ENCODE measurements at places on chromosomes 5 and 9.
A peak's percentile ranks its signal among the peaks of the same experiment; 100 is the strongest.

DNA sequence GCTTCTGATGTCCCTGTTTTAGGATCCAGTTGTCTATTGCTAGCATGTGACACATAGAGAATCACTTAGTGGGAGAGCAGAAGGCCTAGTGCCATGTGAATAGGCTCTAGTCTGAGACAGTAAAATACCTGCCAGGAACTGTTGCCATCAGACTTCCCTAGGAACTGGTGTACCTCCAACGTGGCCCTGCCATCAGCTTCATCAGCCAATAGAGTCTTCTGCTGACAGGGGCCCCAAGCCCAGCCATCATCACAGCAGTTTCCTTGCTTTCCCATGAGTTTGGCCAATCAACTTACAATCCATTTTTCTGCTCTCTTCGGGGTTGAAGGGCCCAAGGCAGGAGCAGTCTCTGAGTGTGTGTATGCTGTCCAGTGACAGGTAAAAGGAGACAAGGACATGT lies 128.4 kb upstream of the ADRA1B start:
- no peak for DNase-seq

GRCh38 chr5:348726-349125 lies 27.2 kb downstream of the AHRR start:
- no peak for DNase-seq

GRCh38 chr5:108529381-108529780 lies 147.5 kb upstream of the FBXL17 start:
- DNase-seq = no peak

GRCh38 chr5:136811551-136811950 lies 446.2 kb upstream of the TRPC7 start:
- DNase-seq = peak; percentile 1

DNA sequence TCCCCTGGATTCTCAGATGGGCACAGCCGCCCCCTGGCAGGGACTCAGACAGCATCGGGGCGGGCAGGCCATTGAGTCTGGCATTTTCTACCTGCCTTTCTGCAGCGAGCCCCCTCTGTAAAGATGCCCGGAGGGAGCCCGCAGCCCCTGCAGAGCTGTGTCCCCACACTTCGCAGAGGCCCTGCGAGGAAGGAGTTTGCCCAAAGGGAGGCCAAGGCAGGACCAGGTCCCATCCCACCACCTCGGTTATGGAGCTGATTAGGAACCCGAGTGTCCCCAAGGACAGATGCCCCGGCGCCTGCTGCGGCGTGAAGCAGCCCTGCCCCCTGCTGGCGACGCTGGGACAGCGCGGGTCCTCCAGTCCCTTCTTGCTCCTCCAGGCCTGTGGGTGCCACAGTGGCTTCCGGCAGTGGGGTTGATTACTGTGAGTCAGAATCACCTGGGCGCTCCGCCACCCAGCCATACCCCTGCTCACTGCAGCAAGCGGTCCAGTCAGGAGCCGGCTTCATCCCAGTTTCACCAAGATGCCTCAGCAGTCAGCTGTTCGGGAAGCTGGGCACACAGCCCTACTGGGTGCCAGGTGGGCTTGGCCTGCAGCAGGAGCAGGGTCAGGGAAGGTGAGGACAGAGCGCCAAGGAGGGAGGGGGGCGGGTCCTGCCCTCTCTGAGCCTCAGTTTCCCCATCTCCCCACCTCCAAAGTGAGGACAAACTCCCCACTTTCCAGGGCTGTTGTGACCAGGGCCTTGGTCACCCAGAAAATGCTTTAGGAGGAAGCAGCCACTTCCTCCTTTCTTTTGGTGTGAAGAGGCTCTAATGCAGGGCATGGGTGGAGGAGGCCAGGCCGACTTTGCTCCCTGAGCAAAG lies 117.2 kb downstream of the RXRA start:
- DNase-seq = peak; percentile 30

- DNase-seq = no peak
Observed at GRCh38 chr9:120711841-120712538, 2.3 kb downstream of the MEGF9 start.

- DNase-seq = no peak
Observed at GRCh38 chr9:128116104-128117083, 11.1 kb downstream of the PTGES2 start.

DNA sequence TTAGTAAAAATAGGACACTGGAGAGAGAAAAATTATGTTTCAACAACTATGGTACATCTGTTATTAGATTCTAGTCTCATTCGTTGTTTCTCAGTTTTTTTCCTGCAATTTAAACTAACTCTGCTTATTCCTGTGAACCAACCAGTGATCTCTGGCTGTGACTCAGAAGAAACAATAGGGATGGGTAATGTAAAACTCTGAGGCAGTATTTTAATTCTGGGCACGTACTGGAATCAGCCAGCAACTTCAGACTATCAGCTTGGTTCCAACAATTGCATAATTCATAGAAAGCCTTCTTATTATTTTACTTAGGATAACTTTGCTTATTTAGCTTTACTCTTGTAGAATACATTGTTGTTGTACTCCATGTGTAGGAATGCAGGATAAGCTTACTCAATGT lies 28.8 kb downstream of the MLLT3 start:
- no peak for DNase-seq

- DNase-seq = no peak
Observed at GRCh38 chr5:3027866-3028635, 276.6 kb upstream of the IRX2 start.

All from pulmonary artery endothelial cell (primary cell).